ENCODE measurements at places on chromosomes 1 and 21. TPM values are rescaled to one million over a fixed set of nuclear protein-coding genes. Genes with fewer than 3 reads are reported as not detected.

Gene SERPINC1
- total RNA-seq = not detected

Gene SPATA21
- total RNA-seq = not detected

Gene THEM5
- not detected for total RNA-seq

Gene FAM3B
- total RNA-seq = not detected

Gene TNFSF4
- total RNA-seq = 51.6 TPM

Gene SZRD1
- 25.4 TPM for total RNA-seq

Gene AIRE
- under 0.01 TPM for total RNA-seq

Gene LRRC3
- 1.2 TPM for total RNA-seq

Gene S100A11
- total RNA-seq = 22.0 TPM

Gene SPATA1
- total RNA-seq = 1.0 TPM

Gene SLC19A1
- total RNA-seq = 10.4 TPM

Gene HEYL
- not detected for total RNA-seq

Gene TMEM200B
- total RNA-seq = 1.6 TPM

Gene JAM2
- total RNA-seq = 0.09 TPM

Gene ILDR2
- total RNA-seq = not detected

Gene SUCO
- 18.0 TPM for total RNA-seq

Gene SDF4
- total RNA-seq = 126 TPM

Gene CELA3B
- not detected for total RNA-seq

Gene KIAA0040
- 17.3 TPM for total RNA-seq

Gene ARHGEF10L
- total RNA-seq = 3.5 TPM

Gene CADM3
- 8.9 TPM for total RNA-seq

Gene GBP1
- total RNA-seq = 25.5 TPM

Gene SPRR4
- not detected for total RNA-seq

Gene PTPRF
- 266 TPM for total RNA-seq

Gene MATN1
- not detected for total RNA-seq
